ENCODE measurements at places on chromosomes 3 and 15.
A peak's percentile ranks its signal among the peaks of the same experiment; 100 is the strongest.

GRCh38 chr3:146834917-146835316 is 229.8 kb upstream of the PLSCR5 start:
- DNase-seq, result no peak

DNA sequence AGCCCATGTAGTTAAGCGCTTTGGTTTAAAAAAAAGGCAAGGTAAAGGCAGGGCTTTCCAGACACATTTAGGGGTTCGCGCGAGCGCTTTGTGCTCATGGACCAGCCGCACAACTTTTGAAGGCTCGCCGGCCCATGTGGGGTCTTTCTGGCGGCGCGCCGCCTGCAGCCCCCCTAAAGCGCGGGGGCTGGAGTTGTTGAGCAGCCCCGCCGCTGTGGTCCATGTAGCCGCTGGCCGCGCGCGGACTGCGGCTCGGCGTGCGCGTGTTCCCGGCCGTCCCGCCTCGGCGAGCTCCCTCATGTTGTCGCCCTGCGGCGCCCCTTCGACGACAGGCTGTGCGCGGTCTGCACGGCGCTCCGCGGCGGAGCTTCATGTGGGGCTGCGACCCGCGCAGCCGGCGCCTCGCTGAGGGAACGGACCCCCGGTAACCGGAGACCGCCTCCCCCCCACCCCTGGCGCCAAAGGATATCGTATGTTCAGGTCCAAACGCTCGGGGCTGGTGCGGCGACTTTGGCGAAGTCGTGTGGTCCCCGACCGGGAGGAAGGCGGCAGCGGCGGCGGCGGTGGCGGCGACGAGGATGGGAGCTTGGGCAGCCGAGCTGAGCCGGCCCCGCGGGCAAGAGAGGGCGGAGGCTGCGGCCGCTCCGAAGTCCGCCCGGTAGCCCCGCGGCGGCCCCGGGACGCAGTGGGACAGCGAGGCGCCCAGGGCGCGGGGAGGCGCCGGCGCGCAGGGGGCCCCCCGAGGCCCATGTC is 927 bp downstream of the SMAD6 start:
- no peak for DNase-seq

GRCh38 chr15:60511351-60512031 is 32.5 kb upstream of the ICE2 start:
- no peak for DNase-seq

DNA sequence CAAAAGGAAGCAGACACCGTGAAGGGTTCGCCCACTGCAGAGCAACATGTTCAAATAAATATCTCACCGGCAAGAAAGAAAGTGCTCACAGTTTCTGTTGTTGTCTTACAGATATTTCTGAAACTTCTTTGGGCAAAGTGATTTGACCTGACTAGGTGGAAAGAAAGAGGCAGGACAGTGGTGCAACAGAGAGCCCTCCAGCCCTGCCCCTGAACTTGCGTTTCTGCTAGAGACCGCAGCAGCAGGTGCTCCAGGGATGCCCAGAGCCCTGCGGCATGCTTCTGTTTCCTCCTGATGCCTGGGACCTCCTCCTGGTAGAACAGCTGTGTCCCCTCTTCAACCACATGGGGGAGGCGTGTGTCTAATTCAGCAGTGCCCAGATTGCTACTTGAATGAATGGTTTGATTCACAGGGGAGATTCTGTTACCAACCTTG is 123.4 kb downstream of the ATP10A start:
- peak; percentile 2 for DNase-seq

GRCh38 chr15:44719293-44719999 is 8.1 kb downstream of the B2M start:
- DNase-seq, result no peak

DNA sequence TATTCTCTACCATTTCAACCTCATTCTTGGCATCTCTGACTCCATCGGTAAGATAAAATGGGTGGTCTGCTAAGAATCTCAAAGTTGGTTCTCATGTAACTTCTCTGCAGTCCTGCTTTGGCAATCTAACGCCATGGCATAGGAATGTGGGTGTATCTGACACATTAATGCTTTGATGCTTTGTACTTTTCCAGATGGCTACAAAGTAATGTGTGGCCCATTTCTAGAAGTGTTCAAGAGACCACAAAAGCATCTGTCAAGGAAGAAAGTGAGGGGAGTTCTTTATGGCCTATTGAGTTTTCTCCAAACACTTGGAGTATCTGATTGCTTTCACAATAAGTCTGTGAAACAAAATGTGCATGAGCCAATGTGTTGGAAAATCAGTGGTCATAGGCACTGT is 339.9 kb upstream of the TGFBR2 start:
- DNase-seq, result no peak

- DNase-seq, result no peak
These were observed 325.2 kb upstream of the MEIS2 start for GRCh38 chr15:37425541-37425940.

GRCh38 chr3:188584162-188584529 is 430.2 kb downstream of the LPP start:
- no peak for DNase-seq

- no peak for DNase-seq
These were observed 44.3 kb upstream of the C3orf49 start for GRCh38 chr3:63774781-63775180.

DNA sequence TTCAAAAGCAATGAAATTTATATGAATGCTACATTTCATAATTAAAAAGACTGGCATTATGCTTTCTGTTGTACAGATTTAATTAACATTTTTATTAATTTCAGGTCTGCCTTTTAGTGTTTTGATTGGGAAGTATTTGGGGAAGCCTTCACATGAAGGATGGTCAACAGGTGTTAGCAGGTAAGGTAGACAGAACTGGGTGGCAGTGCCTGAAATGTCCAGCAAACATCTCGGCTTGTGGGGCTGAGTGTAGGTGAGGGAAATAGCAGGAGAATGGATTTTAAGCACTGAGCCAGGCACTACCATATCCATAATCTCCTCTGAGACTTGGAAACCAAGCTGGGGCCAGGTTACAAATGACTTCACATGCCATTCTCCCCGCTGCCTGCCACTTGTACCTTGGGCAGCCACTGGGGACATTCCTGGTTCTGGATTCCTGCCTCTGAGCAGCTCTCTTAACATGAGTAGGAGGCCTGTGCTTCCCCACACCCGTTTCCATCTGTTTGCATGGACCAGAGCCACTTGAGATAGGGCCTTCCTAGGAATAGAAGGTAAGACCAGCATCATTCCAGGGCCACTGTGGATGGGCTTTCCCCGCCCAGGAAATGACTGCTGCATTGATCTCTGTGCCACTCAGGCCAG is 125.9 kb upstream of the HES1 start:
- no peak for DNase-seq

DNA sequence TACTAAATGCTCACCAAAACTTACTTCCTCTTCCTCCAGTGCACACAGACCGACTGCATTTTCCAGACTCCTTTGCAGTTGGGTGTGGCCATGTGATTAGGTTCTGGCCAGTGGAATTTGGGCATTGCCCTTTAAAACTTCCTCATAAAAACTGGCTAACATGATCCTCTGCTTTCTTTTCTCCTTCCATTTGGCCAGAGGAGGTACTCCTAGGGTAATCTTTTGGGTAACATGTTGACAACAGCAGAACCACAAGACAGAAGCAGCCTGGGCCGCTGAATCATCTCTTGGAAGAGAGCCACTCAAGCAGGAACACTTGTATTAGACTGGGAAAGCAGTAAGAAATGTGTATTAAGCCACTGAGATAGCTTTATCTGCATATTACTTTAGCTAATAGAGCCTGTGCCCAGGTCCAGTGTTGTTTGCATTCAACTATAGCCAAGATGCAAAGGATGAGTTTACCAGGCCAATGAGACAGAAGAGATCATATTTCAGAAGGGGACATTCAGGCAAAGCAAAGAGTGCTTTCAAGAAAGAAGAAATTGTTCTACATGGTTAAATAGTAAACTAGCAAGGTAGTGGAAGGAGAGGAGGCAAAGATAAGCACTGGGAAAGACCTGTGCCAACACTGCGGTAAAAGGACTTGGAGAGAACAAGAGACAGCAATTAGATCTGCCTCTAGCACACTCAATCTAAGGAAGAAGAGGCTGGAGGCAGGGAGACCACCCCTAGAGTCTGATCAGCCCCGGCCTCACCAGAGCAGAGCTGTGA is 79.8 kb downstream of the PLCH1 start:
- no peak for DNase-seq

- DNase-seq, result no peak
These were observed 6.4 kb downstream of the ATP8B4 start for GRCh38 chr15:50112488-50113186.

GRCh38 chr3:176202652-176203051 is 994.6 kb downstream of the TBL1XR1 start:
- no peak for DNase-seq

DNA sequence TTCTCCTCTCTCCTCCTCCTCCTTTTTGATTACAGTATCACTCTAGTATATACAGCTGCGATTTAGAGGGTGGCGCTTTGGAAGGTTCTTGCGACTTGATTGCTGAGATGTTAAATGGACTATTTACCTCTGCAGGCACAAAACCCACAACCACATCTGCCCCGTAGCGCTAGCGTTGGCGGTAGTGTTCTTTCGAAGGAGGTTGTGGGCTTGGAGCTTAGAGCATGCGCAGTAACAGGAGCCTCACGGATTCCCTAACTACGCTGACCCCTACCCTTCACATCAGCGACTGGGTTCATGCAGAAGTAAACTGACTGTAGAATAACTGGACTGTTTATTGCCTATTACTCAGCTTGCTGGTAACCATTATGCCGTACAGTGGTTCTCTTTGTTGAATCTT is 58.0 kb downstream of the CGGBP1 start:
- no peak for DNase-seq

DNA sequence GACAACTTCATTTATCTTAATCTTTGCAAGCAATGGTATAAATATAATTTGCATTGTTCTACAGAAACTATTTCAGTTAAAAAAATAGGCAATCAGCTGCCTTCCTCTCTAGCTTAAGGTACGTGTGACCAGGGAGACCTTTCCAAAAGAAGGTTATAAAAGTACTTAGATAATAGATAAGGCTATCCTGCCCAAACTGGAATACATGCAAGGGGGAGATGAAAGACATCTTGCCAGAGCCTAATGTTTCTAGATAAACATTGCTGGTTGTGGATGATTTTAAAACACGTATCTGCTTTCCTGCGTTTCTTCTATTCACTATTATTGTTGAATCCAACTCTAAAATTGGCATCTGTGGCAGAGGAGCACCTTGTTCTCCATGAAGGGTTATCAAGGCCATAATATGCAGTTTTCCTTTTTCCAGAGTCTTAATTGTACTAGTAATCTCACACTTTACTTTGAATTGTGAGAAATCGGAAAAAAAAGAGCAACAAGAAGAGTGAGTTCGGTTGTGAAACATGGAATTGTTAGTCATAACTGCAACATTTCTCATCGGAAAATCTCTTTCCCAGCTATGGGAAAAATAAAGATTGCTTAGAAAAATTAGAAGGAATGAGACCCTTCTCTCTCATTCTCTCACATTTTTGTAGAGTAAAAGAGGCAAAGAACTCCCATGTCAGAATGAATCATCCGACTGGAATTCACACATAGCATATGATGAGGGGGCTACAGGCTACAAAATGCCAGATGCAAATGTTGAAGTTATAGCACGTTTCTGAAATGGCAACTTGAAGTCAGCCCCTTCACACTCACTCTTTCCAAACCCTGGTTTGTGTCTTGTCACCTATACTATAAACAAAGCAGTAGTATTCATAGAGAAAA is 936.1 kb upstream of the NR2F2 start:
- no peak for DNase-seq
